ENCODE measurements at places on chromosomes 3 and 15. TPM values are rescaled to one million over a fixed set of nuclear protein-coding genes. Genes with fewer than 3 reads are reported as not detected.

KY gene
- 1.6 TPM for total RNA-seq

XIRP1 gene
- 0.09 TPM for total RNA-seq

AMIGO3 gene
- total RNA-seq = 0.27 TPM

LRRC58 gene
- 39.5 TPM for total RNA-seq

GPR15 gene
- total RNA-seq = not detected

SEMA5B gene
- total RNA-seq = 0.41 TPM

TMIE gene
- total RNA-seq = not detected

GADL1 gene
- total RNA-seq = 0.18 TPM

Measured in fibroblast of the aortic adventitia (primary cell).